Gastrocnemius medialis (tissue), 4 donors: ENCODE measurements at places on chromosomes 12 and 14.

DNA sequence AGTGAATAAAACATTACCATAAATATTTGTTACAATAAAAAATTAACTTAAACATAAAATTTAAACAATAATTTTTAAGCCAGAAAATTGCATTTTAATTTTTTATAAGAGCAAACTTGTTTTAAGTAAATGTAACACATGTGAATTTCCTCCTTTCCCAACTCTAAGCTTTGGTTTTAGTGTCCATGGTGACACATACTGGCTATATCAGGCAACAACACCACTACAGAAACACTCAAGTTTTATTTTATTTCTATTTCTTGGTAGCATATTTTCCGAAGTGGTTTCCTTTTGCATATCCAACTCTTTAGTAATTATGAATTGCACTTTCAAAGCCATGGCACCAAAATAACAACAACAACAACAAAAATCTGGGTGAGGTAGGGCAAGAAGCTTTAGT lies 2.2 kb downstream of the NELL2 start:
- H3K27me3 ChIP-seq = peaks cover 30% of the 10 kb centered on the region
- no peaks in the 10 kb centered on the region for H3K36me3 ChIP-seq
- no peak for DNase-seq

- H3K4me1 ChIP-seq = no peaks in the 10 kb centered on the region
- H3K4me3 ChIP-seq = no peak overlapping the region
- no peaks in the 10 kb centered on the region for H3K36me3 ChIP-seq
- H3K27me3 ChIP-seq = no peaks in the 10 kb centered on the region
Measured at GRCh38 chr12:61369241-61369910, 890.8 kb upstream of the USP15 start.

- no peak within 1 kb of the TSS for H3K27ac ChIP-seq
- no peaks in the 10 kb centered on the region for H3K4me1 ChIP-seq
- H3K27me3 ChIP-seq = no peaks in the 10 kb centered on the region
- no peaks in the 10 kb centered on the region for H3K36me3 ChIP-seq
- H3K4me3 ChIP-seq = no peak within 1 kb of the TSS
- DNase-seq = no peak
Measured at GRCh38 chr12:9971181-9971580, at the start of gene CLEC12A. Gene CLEC12A (plus strand): TSS chr12:9971409. CDS start chr12:9971597, 188 bp downstream.

DNA sequence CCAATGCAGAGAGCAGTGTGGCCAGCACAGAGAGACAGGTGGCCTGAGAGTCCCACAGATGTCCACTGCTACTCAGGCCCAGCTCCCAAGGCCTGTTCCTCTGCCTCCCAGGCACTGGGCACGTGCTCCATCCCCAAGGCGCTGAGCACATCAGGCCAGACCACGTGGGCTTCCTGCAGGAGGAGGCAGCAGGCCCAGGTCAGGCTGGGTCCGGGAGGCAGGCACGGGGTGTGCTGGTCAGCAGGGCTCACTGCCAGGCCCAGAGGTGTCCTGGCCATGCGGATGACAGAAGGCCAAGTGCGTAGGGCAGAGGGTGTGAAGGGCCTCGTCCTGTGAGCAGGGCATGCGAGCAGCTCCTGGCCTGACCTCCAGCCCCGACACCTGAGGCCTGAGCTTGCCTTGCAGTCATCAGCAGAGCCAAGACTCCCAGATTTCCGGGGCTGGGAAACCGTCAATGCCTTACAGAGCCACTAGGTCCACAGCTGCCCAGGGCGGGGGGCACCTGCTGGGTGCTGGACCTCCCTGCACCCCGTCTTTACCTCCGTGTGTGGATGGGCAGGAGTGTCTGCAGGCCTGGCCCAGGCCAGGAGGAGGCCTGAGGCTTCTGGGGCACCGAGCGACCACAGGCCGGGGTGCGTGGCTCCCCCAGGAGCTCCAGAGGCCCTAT lies 14.9 kb downstream of the TRMT61A start:
- no peaks in the 10 kb centered on the region for H3K36me3 ChIP-seq
- peaks cover 19% of the 10 kb centered on the region for H3K4me1 ChIP-seq
- H3K27ac ChIP-seq = peak overlapping the region; percentile 57
- H3K4me3 ChIP-seq = no peak overlapping the region

- no peak for DNase-seq
- no peaks in the 10 kb centered on the region for H3K27me3 ChIP-seq
- no peaks in the 10 kb centered on the region for H3K36me3 ChIP-seq
- no peaks in the 10 kb centered on the region for H3K4me1 ChIP-seq
- no peak overlapping the region for H3K4me3 ChIP-seq
Measured at GRCh38 chr14:74601982-74602381, 10.1 kb downstream of the LTBP2 start.

GRCh38 chr12:89289720-89290119 lies 62.6 kb downstream of the DUSP6 start:
- no peaks in the 10 kb centered on the region for H3K4me1 ChIP-seq
- no peaks in the 10 kb centered on the region for H3K36me3 ChIP-seq
- no peak overlapping the region for H3K27ac ChIP-seq
- H3K4me3 ChIP-seq = no peak overlapping the region
- no peaks in the 10 kb centered on the region for H3K27me3 ChIP-seq
- no peak for DNase-seq

DNA sequence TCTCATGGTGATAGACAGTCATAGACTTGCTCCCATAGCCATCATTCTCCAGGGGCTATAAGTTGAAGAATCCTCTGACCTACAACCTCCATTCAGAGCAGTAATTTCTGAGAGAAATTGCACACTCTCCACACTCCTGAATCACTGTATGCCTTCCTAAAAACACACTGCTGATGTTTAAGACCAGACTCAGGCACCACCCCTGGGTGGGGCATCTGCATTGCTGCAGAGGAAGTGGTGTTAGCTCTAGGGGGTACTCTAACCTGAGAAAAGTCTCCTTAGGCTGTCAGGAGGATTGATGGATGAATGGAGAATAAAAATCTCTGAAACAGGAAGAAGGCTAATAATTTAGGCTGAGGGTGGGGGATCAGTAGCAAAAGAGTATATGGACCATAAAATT lies 436.1 kb downstream of the DAD1 start:
- no peaks in the 10 kb centered on the region for H3K36me3 ChIP-seq
- no peaks in the 10 kb centered on the region for H3K4me1 ChIP-seq
- DNase-seq = no peak
- H3K27me3 ChIP-seq = no peaks in the 10 kb centered on the region
- no peak overlapping the region for H3K4me3 ChIP-seq

DNA sequence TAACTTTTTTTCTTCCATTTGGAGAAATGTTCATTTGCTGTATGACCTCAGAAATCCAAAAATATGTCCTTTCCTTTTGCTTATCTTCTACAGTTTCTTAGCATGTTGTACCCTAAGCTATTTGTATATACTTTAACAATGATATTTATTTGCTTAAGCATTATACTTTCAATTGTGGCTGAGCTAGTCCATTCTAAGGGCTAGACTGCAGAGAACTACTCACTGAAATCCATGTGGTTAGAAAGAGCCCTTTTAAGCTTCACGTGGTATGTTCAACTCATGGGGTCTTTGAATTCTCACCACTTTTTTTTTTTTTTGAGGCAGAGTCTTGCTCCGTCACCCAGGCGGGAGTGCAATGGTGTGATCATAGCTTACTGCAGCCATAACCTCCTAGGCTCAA lies 122.5 kb downstream of the HMGA2 start:
- no peaks in the 10 kb centered on the region for H3K27me3 ChIP-seq
- H3K36me3 ChIP-seq = no peaks in the 10 kb centered on the region
- no peak overlapping the region for H3K4me3 ChIP-seq

GRCh38 chr12:58424735-58425392 lies 483.5 kb downstream of the ATP23 start:
- DNase-seq = no peak
- H3K27me3 ChIP-seq = no peaks in the 10 kb centered on the region
- no peaks in the 10 kb centered on the region for H3K36me3 ChIP-seq

- H3K4me1 ChIP-seq = no peaks in the 10 kb centered on the region
- H3K27me3 ChIP-seq = no peaks in the 10 kb centered on the region
- H3K27ac ChIP-seq = no peak overlapping the region
- H3K36me3 ChIP-seq = peaks cover 46% of the 10 kb centered on the region
- DNase-seq = no peak
Measured at GRCh38 chr14:103002578-103003350, 54.6 kb downstream of the CDC42BPB start.

DNA sequence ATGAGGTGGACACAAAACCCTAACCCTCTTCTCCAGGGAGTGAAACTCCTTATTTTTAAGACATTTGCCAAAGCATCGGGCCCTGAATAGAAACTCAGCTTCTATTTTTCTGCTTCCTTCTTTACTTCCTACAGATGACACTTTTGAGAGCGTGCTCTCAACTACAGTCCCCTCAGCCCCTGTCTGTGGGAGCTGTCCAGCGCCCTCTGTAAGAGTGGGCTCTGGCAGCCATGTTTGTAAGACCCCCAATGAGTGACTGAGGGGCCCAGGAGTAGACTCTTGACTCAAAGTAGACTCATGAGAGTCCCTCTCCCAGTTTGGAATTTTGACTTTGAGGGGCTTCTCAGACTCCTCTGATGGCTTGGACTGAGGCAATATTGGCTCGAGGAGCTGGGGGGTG lies 25.5 kb upstream of the BATF start:
- H3K4me3 ChIP-seq = no peak overlapping the region
- no peak overlapping the region for H3K27ac ChIP-seq
- H3K36me3 ChIP-seq = no peaks in the 10 kb centered on the region

- no peak overlapping the region for H3K27ac ChIP-seq
- no peaks in the 10 kb centered on the region for H3K36me3 ChIP-seq
- no peaks in the 10 kb centered on the region for H3K4me1 ChIP-seq
- H3K27me3 ChIP-seq = no peaks in the 10 kb centered on the region
Measured at GRCh38 chr12:126668538-126668937, 1598.4 kb upstream of the TMEM132C start.

GRCh38 chr14:55930016-55930784 lies 188.0 kb upstream of the PELI2 start:
- H3K4me3 ChIP-seq = no peak overlapping the region
- no peak overlapping the region for H3K27ac ChIP-seq
- no peaks in the 10 kb centered on the region for H3K27me3 ChIP-seq
- DNase-seq = no peak
- H3K4me1 ChIP-seq = no peaks in the 10 kb centered on the region
- H3K36me3 ChIP-seq = no peaks in the 10 kb centered on the region

- no peak overlapping the region for H3K4me3 ChIP-seq
- no peak overlapping the region for H3K27ac ChIP-seq
- H3K27me3 ChIP-seq = no peaks in the 10 kb centered on the region
- no peak for DNase-seq
- H3K4me1 ChIP-seq = peaks cover 15% of the 10 kb centered on the region
Measured at GRCh38 chr12:12167847-12168246, 97.1 kb downstream of the BCL2L14 start.

GRCh38 chr12:42124764-42125387 lies 19.8 kb downstream of the GXYLT1 start:
- H3K4me3 ChIP-seq = no peak overlapping the region
- no peak overlapping the region for H3K27ac ChIP-seq
- no peaks in the 10 kb centered on the region for H3K27me3 ChIP-seq

GRCh38 chr14:64465191-64465822 lies at the start of gene AKAP5:
Gene AKAP5 (plus strand): TSS chr14:64465499. CDS start chr14:64468395, 2,896 bp downstream.
- peak within 1 kb of the TSS; percentile 40 for H3K27ac ChIP-seq
- peak within 1 kb of the TSS; percentile 80 for H3K4me3 ChIP-seq
- no peaks in the 10 kb centered on the region for H3K36me3 ChIP-seq

- H3K27ac ChIP-seq = no peak overlapping the region
- H3K27me3 ChIP-seq = no peaks in the 10 kb centered on the region
- DNase-seq = no peak
- no peak overlapping the region for H3K4me3 ChIP-seq
- H3K36me3 ChIP-seq = no peaks in the 10 kb centered on the region
Measured at GRCh38 chr14:95774265-95775160, 60.6 kb upstream of the TCL1A start.

DNA sequence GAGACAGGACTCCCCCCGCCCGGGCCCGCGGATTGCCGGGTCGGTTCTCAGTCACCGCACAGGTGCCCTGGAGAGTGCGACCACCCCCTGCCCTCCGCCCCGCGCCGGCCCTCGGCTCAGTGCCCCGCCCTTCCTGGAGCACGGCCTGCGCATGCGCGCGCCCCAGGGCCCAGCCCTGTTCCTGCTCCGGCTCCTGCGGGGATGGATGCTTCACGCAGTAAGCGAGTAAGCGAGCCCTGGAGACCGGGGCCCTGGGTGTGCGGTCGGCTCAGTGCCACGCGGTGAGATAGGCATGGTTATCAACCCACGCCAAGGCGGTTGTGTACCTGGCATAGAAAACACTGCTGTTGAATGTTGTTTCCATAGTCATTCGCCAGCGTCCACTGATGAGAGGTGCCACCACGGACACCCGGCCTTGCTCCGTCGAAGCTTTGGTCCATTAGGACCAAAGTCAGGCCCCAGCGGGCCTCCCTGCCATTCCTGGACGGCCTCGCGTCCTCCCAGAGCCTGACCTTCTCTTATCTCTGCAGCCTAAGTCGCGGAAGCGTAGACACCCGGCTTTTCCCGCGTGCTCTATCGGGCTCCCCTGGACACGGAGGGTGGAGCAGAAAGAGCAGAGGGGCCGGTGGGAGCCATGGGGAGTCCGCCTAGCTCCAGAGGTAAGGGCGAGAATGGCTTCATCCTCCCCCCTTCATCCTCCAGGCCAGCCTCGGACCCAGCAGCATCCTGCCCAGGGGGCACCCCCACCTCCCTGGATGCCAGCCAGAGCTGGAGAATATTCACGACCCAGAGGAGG lies 90.6 kb downstream of the PAPOLA start:
- peaks cover 36% of the 10 kb centered on the region for H3K27me3 ChIP-seq
- no peak overlapping the region for H3K27ac ChIP-seq
- no peaks in the 10 kb centered on the region for H3K4me1 ChIP-seq
- no peaks in the 10 kb centered on the region for H3K36me3 ChIP-seq

DNA sequence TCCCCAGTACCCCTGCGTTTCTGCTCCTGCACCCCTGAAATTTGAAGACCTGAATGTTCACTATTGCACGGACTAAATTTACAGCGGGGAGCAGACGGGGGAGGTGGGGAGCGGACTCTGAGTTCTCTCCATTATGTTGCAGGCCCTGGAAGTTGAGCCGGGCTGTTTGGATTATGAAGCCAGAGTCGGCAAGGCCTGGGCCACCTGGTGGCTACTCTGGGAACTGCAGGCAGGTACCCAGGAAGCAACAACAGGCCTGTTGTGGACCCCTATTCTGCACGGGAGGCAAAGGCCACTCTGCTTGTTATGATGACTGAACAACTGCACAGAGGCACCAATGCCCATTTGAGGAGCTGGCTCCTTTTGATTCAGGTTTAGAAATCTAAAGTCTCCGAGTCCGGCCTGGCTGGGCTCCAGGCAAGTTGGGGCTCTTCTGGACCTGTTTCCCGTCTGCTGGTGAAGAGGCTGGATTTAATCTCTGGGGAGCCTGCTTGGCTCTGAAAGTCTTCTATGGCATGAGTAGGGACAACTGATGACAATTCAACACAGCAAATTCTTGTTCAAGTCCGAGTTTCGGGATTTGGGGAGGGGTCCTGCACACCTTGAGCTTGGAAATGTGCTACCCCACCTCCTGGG lies 34.1 kb upstream of the FAM181A start:
- H3K4me1 ChIP-seq = no peaks in the 10 kb centered on the region
- peak; percentile 63 for DNase-seq
- no peak overlapping the region for H3K4me3 ChIP-seq
- no peaks in the 10 kb centered on the region for H3K36me3 ChIP-seq
